NCI-H1092 (cell line): ENCODE measurements at places on chromosomes 3 and 15.

DNA sequence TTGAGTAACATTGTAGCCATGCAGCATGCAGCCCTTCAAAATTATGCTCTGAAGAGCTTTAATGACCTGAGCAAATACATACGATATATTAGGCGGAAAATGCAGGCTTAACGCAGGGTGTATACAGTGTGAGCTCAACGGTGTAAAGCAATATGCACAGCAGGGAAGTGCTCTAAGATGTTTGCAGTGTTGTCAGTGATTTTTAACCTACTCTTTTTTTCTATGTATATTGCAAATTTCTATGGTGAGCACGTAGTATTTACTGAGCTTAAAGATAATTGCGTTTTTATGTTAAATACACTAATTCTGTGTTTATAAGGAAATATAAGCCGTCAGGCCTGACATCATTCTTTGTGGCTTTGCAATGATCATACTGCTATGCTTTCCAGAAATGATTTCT lies 42.1 kb downstream of the DGKG start:
- no peak for DNase-seq

DNA sequence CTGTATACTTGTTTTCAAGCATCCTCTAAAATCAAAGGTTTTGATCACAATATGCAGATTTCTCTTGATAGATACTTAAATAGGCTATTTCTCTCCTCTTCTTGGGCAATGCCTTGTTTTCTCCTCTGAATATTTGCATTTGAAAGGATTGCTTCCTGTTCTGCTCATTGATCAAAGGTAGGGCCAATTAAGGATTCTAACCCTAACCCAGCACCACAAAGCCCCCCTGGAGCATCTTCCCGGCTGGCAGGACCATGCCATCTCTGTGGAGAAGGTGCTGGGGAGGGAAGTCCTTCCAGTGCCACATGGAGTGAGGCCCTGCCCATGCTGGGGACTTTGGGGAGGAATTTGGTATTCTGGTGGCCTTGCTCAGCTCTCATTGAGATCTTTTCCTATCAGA lies 11.3 kb upstream of the NIPA2 start:
- DNase-seq: no peak

- DNase-seq: no peak
Observed at GRCh38 chr3:192005989-192006388, 545.0 kb downstream of the PYDC2 start.

- no peak for DNase-seq
Observed at GRCh38 chr15:51198701-51199232, 104.1 kb upstream of the TNFAIP8L3 start.

DNA sequence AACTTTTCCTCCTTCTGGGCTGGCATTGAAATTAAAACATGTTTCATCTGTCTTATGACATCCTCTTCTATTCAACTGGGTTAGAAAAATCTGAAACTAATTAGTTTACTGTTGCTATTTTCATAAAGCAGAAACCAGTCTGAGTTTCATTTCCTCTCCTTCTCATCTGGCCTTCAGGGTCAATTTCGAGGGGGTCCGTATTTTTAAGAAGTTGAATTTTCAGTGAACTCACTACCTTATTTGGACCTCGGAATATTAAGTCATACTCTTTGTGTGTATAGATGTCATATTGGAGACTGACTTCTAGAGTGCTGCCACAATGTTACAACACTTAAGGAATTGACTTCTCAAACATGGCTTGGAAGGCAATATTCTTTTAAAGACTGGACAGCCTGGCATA lies 485.9 kb downstream of the SQOR start:
- no peak for DNase-seq

GRCh38 chr15:83688201-83688600 lies 34.3 kb downstream of the ADAMTSL3 start:
- DNase-seq: no peak

DNA sequence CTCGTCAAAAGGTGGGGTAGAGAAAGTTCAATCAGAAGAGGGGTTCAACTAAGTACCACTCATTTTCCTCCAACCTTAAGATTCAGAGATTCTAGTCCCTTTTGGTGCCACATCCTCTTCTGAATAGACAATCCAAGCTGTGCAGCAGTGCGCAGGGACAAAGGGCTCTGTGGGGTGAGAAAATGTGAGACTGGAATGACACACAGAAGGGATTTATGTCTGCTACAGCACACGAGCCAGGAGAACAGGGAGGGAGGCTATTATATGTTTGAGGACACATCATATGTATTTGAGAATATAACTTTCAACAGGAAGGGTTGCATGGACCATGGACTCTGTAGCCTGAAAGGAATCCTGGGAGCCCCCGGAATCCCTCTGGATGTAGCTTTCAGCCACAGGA lies 33.0 kb downstream of the LSM3 start:
- no peak for DNase-seq

DNA sequence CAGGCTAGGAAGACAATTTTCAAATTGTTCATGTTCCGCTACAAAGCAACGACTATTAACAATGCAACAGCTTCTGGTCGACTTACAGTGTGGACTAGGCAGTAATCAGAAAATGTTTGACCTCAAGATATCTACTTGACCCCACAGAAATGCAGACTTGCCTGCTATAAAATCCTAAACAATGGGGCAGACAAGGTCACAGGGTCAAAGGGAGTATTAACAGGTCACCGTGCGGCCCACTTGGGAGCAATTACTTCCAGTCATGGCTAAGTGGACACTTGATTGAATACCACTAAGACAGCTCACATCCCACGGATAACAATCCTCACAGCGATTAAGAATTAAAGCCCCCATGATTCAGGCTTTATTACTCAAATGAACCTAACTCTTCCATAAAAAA lies 58.9 kb downstream of the FOXP1 start:
- no peak for DNase-seq

DNA sequence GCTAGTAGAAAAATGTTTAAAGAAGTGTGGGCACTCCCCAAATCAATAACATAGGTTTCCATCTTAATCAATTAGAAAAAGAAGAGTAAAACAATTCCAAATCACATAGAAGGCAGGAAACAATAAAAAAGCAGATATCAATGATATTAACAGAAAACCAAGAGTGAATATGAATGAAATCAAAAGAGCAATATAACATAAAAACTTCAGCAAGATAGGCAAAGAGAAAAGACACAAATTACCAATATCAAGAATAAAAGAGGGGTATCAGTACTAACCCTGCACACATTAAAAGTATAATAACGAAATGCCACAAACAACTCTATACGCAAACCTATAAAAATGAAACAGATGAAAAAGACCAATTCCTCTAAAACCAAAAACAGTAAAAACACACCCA lies 19.6 kb downstream of the DMXL2 start:
- DNase-seq: no peak

GRCh38 chr3:142796823-142797222 lies 73.0 kb downstream of the TRPC1 start:
- no peak for DNase-seq

DNA sequence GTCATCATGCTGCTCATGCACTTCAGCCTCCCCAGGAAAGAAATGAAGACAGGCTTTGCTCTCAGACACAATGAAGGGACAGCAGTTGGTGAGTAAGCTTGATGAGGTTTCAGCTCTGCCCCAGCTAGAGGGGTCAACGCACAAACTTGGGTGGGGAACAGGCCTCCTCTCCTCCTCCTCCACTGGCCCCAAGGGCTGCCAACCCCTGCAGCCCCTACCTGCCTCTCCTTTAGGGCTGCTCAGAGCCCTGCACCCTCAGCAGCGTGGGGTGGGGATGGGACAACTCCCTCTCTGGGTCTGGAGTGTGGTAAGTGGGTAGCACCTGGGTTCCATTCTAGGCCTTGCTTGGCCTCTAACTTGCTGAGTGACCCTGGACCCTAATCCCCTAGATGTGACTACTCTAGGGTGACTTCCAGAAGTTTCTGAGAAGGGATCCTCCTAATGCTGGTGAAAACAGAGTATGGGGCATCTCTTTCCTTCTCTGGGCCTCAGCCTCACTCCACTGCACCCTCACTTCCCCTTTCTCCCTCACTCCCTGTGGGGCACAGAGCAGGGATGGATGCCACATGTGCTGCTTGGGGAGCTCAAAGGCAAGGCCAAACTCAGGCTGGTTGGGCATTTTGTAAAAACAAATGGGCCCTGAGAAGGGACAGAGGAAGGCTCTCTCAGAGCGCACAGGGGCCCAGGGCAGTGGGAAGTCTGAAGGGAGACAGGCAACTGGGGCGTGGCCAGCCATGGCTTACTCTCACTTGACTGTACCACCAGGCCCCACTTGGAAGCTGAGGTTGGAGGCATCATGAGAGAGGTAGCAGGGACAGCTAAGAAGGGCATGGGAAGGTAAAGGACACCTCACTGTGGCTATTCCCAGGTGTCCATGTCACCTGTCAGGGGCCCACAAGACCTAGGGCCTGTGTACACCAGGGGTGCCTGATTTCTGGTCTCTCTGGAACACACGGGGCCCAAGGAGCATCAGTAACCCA lies 64.0 kb downstream of the SYNM start:
- DNase-seq: no peak

DNA sequence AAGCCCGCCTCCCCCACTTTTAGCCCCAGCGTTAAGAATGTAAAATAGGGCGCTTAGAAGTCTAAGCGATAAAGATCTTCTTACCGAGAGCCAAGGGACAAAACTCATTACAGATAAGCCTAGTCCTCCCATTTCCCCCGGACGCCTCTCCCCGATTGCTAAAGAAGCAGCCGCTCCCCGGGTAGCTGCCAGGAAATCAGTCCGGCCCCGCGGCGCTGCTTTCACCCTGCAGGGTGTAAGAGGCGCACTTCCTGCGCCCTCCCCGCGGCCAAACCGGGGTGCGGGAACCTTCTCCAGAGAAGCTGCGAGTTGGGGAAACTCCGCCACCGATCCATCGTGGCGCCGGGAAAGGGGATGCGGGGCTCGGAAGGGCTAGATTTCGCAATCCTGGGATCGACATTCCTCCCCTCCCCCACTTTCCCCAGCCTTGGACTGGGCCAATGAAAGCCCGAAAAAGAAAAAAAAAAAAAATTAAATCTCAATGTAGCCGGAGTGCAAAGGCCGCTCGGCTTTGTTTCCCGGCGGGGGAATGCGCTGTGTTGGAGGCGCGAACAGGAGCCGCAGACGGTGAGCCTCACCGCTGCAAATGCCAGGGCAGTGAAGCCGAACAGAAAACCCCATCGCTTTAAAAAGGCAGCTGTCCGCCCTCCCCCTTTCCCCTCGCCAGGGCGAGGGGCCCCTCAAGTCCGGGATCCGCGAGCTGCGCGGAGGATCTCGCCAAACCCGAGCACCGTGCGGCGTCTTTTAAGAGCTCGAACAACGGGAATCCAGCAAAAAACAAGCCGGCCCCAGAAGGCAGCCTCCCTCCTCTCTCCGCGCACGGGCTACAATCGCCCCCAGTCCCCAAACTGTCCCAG lies 626 bp upstream of the PTPRG start:
- peak; percentile 29 for DNase-seq

DNA sequence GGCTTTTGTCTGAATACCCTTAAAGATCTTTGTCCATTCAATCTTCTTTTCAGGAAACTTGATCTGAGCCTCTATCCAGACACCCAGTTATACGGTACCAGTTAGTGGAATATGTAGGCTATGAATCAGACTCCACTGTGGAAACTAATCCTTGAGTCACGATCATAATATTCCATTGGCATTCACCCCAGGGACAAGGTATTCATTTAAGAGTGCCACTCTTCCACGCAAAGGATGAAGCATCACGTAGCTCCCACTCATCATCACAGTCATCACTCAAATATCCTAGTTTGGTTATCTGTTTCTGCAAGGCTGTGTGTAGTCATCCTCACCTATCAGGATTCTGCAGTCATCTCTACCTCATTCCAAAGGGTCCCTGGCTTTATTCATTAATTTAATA lies 85.6 kb downstream of the NEDD4 start:
- no peak for DNase-seq

DNA sequence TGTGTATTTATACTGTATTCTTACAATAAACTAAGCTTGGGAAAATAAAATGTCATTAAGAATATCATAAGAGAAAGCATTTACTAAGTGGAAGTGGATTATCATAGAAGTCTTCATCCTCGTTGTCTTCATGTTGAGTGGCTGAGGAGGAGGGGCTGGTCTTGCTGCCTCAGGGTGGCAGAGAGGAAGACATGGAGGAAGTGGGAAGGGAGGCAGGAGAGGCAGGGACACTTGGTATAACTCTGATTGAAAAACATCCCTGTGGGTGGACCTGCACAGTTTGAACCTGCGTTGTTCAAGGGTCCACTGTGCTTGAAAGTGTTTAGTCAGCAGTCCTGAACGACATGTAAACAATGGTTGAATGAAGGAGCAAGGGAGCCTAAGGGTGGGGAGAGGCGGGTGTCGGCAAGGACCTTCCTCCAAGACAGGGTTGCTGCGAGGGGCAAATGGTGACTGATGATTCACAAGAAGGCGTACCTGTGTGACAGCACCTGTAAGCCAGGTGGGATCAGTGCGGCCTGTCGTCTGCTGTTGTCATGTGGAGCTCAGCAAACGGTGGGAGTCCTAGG lies 103.8 kb upstream of the KLF13 start:
- no peak for DNase-seq

DNA sequence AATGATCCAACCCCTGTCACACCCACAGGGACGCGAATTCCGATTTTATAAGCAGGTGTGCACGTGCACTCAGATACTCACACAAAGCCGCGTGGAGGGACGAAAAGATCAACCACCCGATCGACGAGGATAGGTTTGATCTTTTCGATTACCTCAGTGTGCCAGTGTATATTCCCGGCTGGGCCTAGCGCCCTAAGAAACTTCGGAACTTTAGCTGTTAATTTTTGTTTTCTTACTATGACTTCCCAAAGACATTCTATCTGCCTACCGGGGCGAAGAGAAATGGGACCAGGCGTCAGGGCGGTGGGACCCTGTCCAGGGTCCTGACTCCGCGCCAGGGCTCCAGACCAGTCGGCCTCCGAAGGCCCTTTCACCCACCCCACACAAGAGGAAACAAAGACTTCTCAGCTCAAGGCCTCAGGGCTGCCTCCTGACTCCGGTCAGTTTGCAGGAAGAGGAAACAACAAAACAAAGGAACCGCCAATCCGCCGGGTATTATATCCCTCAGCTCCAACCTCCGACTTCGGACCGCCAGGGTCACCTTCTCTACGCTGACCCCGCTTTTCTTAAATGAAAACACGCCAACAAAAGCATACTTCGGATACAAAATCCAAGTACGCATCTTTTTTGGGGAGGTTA lies 6.8 kb downstream of the ONECUT1 start:
- DNase-seq: no peak

DNA sequence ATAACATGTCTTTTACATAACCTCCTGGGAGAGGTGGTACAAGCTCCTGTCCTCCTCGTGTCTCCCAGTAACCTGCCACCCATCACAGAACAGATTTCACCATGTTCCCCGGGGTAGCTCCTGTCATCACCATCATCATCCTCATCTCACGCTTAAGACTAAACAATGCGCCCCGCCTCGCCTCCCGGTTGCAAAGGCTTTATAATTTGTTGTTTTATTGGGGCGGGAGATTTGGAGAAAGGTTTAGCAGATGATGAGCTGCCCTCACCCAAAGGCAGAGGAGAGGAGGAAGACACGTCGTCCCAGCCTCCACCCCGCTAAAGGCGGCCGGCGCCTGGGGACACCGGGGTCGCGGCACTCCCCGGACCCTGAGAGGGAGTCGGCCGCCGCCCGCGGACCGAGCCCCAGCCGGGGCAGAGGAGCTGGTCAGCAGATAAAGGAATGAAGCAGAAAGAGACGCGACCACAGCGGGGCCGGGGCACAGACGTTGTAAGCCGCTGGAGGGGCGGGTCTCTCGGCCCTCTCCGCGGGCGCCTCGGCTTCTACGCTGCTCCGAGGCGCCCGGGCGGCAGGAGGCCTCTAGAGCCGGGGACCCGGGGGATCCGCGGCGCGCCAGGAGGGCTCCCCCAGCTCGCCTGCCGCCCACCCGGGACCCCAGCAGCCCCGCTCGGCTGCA lies 589 bp downstream of the HERC1 start:
- peak; percentile 11 for DNase-seq
